ENCODE measurements at places on chromosomes 16 and 17.

DNA sequence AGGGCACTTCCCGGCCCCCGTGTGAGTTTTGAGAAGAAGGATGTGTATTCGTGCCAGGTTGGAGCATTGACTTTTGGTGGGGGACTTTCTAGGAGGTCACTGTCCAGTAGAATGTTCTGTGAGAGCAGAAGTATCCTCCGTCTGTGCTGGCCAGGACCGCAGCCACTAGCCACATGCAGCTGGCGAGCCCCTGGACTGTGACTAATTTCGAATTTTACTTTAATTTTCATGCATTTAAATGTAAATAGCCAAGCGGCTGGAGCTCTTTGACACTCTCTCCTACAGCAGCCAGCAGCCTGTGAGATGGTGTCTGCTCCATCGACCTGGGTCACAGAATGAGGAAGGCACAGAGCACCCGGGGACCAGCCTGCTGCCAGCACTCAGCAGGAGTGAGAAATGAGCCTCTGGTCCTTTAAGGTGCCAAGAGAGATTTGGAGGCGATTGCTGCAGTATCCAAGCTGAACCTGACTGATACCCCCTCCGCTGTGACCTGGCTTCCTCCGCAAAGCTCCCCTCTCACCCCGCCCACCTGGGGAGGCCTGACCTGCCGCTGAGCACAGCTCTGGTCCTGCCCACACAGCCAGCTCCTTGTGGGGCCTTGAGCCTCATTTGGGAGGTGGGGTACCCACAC lies 7.8 kb downstream of the ATP2A3 start:
- DNase-seq, result no peak

- DNase-seq, result no peak
Observed at GRCh38 chr17:2549392-2550211, 37.9 kb upstream of the METTL16 start.

GRCh38 chr16:1137604-1138003 lies 15.3 kb upstream of the CACNA1H start:
- DNase-seq, result no peak

- DNase-seq, result no peak
Observed at GRCh38 chr17:32916134-32916533, 11.8 kb upstream of the TMEM98 start.

DNA sequence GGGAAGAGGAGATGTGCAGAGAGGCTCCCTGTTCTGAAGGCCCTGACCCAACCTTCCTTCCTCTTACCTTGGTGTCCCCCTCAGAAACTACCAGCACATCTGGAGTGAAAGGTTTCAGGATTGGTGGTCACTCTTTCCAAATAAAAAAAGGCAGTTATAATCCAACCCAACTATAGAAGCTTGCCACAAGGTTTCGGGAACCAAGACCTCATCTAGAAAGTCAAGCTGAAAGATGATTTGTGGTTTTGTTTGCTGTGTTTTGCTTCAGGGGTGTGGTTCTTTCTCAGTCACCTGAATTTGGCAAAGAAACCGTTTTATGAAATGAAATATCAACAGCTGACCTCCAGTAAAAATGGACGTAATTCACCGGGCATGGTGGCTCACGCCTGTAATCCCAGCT lies 19.3 kb downstream of the SHMT1 start:
- no peak for DNase-seq
